ENCODE measurements at places on chromosomes 2 and 18. TPM values are rescaled to one million over a fixed set of nuclear protein-coding genes. Genes with fewer than 3 reads are reported as not detected.

The REG1A gene
- total RNA-seq, result not detected

The MZT2B gene
- total RNA-seq, result 152 TPM

The UGT1A10 gene
- not detected for total RNA-seq

The NRP2 gene
- total RNA-seq, result 0.40 TPM

The RAB6C gene
- not detected for total RNA-seq

The IL1F10 gene
- total RNA-seq, result not detected

The DTNA gene
- 0.33 TPM for total RNA-seq

The NGEF gene
- total RNA-seq, result not detected

The UGGT1 gene
- total RNA-seq, result 48.2 TPM

The DCDC2C gene
- total RNA-seq, result not detected

The C2orf78 gene
- total RNA-seq, result not detected

The UNC80 gene
- not detected for total RNA-seq

The SPATA3 gene
- not detected for total RNA-seq

The RTP5 gene
- total RNA-seq, result 0.68 TPM

The CD207 gene
- total RNA-seq, result not detected

The NAPG gene
- 48.7 TPM for total RNA-seq

The CHRND gene
- not detected for total RNA-seq

The PPP4R3B gene
- 65.1 TPM for total RNA-seq

The TRIM43 gene
- total RNA-seq, result not detected

The CNDP1 gene
- total RNA-seq, result 0.31 TPM

The GAL3ST2 gene
- 0.88 TPM for total RNA-seq

The ALPP gene
- 0.30 TPM for total RNA-seq

The PRKAG3 gene
- not detected for total RNA-seq

The GAREM1 gene
- not detected for total RNA-seq

The ATP6V1C2 gene
- total RNA-seq, result not detected

The NT5C1B gene
- total RNA-seq, result not detected

The CHAC2 gene
- 1.5 TPM for total RNA-seq

The SLC8A1 gene
- 1.4 TPM for total RNA-seq

Data from natural killer cell (primary cell).